ENCODE measurements at places on chromosomes 12 and 14. TPM values are rescaled to one million over a fixed set of nuclear protein-coding genes. Genes with fewer than 3 reads are reported as not detected.
A peak's percentile ranks its signal among the peaks of the same experiment; 100 is the strongest.

DNA sequence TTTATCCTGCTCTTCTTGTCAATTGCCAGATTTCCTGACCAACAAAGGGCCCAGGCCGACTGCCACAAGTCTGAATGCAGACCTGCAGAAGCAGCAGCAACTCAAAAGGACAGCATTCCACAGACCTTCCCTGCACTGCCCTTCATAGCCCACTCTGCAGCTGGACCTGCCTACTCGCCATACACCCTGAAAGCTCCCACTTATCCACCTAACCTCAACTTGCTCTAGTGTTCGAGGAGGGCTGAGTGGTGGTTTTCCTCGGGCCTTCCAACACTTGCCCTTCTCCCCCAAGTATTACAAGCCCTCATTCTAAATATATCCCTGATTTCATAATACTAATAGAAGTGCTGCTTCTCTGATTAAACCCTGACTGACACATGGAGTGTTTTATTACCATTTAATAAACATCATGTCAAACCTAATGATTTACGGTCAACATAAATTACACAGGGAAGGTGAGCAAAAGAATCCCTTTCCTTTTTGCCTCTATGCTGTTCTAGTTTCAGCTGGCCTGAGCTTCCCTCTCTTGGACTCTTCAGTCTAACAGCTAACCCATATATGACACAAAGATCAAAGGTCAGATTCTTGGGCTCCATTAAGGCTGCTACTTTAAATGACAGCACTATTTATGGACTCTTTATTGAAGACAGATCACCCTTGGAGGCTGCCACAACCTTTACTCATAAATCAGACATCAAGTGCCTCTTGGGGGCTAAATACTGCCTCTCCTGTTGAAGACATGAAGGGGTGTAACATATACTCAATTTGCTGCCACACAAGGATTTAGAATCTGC lies 1546.9 kb upstream of the TMEM132C start:
- no peak for DNase-seq

DNA sequence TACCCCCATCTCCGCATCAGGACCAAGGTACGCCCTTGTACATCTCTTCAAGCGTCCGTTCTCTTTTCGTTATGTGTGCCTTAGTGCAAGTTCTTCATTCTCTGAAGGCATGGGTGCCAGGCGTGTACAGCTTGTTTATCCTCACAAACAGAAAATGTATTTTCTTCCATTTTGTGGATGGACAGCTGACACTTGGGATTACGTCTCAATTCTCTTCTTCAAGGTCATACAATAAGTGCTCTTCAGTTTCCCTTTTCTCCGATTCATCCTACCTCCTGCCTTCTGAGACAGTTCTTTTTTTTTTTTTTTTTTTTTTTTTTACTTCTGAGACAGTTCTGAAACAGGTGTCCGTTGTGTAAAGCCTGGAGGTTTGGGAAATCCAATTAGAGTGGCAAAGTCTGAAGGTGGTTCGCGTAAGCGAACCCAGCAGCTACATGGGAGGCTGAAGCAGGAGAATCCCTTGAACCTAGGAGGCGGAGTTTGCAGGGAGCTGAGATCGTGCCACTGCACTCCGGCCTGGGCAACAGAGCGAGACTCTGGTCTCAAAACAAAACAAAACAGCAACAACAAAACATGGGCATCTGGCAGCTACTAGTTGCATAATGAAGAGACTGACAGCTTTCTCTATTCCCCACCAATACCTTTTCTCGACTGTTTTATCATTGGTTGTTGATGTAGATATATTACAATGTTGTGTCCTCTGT lies 734 bp downstream of the COX6A1 start:
- DNase-seq: no peak

DNA sequence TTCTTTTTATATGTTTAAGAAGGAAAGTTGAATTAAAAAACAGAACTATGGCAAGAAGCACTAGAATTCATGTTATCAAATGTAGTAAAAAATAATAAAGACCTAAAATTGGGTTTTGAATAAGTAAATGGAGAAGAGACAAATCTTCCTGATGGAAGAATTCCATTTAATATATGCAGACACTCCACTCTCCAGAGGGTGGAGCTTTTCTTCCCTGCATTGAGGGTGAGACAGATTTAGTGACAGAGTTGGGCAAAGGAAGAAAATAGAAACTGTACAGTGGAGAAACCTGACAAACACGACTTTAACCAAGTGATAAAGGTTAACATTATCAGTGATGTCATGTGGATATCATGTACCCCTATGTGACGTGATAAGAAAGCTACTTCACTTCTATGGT lies 217.6 kb downstream of the PRKD1 start:
- DNase-seq: no peak

DNA sequence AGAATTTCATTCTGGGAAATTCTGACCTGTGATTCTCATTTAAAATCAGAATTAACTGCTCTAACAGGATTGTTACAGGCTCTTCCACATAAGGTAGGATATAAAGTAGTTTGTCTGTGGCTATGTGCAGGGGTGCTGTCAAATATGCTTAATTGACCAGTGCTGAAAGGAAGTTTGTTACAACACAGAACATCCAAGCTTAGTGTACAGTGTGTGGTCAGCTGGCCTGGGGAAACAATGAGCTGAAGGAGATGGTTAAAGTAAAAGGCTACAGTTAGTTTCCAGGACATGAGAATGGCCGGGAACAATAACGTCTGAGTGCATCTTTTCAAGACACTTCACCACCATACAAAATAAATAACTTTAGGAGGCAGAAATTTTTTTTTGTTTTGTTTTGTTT lies 68.0 kb downstream of the PKP2 start:
- no peak for DNase-seq

DNA sequence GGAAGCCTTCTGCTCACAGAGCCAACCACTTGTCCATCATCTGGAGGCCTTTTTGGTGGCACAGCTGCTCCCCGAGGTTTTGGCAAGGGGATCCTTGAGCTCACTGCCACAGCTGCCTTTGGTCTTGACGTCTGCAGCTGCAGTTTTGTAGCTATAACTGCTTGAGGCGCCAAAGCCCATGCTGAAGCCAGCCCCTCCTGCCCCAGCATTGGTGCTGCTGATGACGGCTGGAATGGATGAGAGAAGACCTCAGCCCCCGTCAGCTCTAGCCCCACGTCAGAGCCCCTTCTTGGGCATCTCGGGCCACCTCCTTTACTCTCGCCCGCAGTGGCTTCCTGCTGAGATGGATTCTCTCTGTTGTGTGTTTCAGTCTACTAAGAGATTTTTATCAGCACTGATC lies 12.3 kb upstream of the KRT74 start:
- no peak for DNase-seq

- no peak for DNase-seq
Observed at GRCh38 chr12:43550831-43551271, 1.2 kb downstream of the ADAMTS20 start.

DNA sequence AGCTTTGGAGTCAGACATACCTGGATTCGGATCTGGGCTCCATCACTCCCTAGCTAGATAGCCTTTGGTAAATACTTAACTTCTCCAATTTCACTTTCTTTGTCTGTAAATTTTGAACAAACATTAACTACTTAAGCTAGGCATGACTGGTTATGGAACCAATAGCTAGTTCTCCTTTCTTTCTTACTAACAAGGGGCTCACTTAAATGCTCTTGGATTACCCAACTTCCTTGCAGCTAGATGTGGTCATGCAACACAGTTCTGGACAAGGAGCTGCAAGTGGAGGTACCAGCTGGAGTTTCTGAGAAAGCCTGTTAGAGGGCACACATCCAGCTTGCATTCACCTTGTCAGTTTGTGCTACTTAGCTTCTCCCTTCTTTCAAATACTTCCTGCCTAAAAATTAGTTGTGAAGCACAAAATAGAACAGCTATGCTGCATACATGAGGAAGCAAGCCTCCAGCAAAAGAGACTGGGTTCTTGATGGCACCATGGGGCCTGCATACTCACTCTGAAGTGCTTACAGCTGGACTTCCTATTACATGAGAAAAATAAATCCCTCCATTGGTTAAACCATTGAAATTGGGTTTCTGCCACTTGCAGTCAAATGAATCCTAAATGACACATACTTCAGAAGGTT lies 210.1 kb upstream of the EEA1 start:
- DNase-seq: peak; percentile 87

The CRACR2A gene
- 4.5 TPM for total RNA-seq

Data from epithelial cell of proximal tubule (primary cell).